ENCODE measurements at places on chromosomes 7 and 10. TPM values are rescaled to one million over a fixed set of nuclear protein-coding genes. Genes with fewer than 3 reads are reported as not detected.

Gene ZDHHC4
- total RNA-seq, result 57.6 TPM

Gene FIS1
- total RNA-seq, result 414 TPM

Gene IL15RA
- total RNA-seq, result 7.3 TPM

Gene RET
- total RNA-seq, result not detected

Gene DHTKD1
- total RNA-seq, result 21.1 TPM

Gene TTYH3
- 23.4 TPM for total RNA-seq

Gene GPR26
- not detected for total RNA-seq

Gene FZD1
- 9.2 TPM for total RNA-seq

Gene ZNF239
- total RNA-seq, result 3.4 TPM

Gene ABCA13
- under 0.01 TPM for total RNA-seq

Gene NPC1L1
- not detected for total RNA-seq

Gene GSAP
- total RNA-seq, result 2.7 TPM

Gene PLAC9
- total RNA-seq, result 73.6 TPM

Gene PRTFDC1
- 63.4 TPM for total RNA-seq

Gene OR2A42
- total RNA-seq, result 0.06 TPM

Gene SPAG6
- not detected for total RNA-seq

Gene PLXNA4
- total RNA-seq, result 2.0 TPM

Gene SPDYE11
- not detected for total RNA-seq

Gene STAG3
- total RNA-seq, result 1.1 TPM

Gene GIGYF1
- 11.4 TPM for total RNA-seq

Gene NFE2L3
- total RNA-seq, result 0.31 TPM

Gene AP1S1
- 151 TPM for total RNA-seq

Gene CHN2
- total RNA-seq, result not detected

Gene SYNPO2L
- under 0.01 TPM for total RNA-seq

Gene WEE2
- total RNA-seq, result not detected

Gene KIF11
- total RNA-seq, result 21.5 TPM

Gene SPDYE8
- total RNA-seq, result not detected

Gene HTR7
- total RNA-seq, result 3.4 TPM
